ENCODE measurements at places on chromosomes 13 and 19.

GRCh38 chr13:112187527-112188297 is 120.8 kb downstream of the SOX1 start:
- no peak for DNase-seq

DNA sequence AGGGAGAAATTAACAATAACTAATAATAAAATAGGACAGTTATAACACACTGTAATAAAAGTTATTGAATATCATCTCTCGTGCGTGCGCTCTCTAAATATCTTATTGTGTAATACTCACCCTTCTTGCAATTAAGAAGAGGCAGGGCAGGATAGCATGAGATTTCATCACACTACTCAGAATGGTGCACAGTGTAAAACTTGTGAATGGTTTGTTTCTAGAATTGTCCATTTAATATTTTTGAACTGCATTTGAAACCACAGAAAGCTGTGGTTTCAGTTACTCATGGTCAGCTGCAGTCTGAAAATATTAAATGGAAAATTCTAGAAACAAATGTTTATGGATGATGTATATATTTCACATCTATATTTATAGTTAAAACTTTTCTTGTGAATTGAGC is 161.1 kb downstream of the DCT start:
- DNase-seq: no peak

- no peak for DNase-seq
Observed at GRCh38 chr19:8722032-8722431, 598 bp downstream of the OR2Z1 start.

GRCh38 chr13:32309312-32310133 is 5.6 kb downstream of the ZAR1L start:
- no peak for DNase-seq

- DNase-seq: no peak
Observed at GRCh38 chr13:113471844-113472243, 18.6 kb upstream of the ADPRHL1 start.

- no peak for DNase-seq
Observed at GRCh38 chr19:8064911-8065874, 12.6 kb downstream of the CCL25 start.

- no peak for DNase-seq
Observed at GRCh38 chr13:48806522-48806921, 152.8 kb downstream of the CYSLTR2 start.

- no peak for DNase-seq
Observed at GRCh38 chr13:24184882-24185281, 24.4 kb downstream of the SPATA13 start.

DNA sequence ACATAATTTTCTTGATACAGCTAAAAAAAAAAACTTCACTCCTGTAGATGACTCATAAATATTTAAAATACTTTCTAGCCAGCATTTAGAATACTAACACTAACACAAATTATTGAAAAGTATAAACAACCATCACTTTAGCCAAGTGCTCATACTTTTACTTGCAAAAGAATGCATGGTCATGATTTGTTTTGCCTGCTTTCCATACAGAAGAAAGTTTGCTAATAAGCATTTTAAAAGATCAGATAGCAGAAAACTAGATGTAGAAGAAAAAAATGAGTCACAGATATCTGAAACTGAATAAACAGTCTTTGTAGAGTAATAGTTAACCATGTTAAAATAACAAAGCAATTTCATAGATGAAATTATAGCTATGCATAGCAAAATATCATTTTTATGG is 2280.4 kb upstream of the PCDH20 start:
- no peak for DNase-seq

DNA sequence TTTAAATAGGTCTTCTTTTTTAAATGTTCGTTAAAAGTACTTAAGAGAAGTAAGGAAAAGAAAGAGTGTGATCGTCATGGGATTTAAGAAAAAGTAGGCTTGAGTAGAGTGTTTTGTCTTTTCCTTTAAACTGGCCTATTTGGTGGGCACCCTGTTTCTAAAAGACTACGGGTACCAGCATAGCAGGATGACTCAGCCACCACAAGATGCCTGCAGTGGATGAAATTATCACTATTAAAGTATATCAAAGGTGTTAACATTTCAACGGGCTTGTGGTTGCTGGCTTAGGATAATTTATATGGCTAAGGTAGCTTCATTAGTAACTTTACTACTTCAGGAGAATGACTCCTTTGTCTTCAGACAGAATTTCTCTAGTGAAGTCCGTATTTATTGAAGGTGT is 112.6 kb downstream of the STARD13 start:
- DNase-seq: no peak

DNA sequence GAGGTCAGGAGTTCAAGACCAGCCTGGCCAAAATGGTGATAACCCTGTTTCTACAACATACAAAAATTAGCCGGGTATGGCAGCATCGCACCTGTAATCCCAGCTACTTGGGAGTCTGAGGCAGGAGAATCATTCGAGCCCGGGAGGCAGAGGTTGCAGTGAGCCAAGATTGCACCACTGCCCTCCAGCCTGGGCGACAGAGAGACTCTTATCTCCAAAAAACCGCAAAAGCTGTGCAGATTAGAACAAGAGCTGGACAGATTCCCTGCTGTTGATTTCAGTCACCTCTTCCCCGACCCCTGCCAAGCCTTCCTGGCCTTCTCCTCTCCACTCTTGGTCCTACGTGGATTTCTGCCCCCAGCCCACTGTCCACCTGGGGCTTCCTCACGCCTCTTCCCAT is 8.3 kb downstream of the CAMSAP3 start:
- DNase-seq: no peak

DNA sequence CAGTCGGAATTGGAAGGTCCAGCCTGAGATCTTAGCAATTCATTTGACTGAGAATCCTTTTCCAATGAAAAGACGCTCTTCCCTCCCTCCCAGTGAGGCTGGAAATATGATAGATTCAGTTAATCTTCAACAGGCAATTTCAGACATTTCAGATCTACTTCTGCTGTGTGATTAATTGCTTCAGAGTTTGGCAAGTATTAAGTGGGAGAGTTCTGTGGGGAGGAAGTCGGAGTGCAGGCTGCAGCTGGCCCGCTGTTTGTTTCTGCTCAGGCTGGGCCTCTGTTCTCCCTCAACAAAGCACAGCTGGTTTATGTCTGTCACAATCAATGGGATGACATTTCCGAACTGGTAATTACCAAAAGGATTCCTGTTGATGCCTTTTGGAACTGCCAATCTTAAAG is 178.2 kb downstream of the NDFIP2 start:
- no peak for DNase-seq

DNA sequence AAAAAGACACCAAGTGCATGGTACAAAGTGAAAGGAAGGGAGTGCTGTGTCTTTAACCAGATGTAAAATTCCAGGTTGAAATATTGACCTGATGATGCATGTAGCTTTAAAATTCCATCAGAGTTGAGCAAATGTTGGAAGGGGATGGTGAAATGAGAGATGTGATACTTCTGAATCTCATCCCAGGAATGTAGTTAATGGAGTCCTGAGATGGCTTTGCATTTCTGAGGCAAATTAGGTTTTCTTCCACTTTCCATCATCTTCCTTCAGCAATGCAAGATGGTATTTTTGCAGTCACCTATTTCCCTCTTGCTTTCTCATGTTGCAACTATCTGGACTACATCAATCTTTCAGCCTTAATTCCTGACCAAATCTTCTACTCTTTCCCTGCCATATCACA is 194.1 kb upstream of the MIR17HG start:
- DNase-seq: no peak

DNA sequence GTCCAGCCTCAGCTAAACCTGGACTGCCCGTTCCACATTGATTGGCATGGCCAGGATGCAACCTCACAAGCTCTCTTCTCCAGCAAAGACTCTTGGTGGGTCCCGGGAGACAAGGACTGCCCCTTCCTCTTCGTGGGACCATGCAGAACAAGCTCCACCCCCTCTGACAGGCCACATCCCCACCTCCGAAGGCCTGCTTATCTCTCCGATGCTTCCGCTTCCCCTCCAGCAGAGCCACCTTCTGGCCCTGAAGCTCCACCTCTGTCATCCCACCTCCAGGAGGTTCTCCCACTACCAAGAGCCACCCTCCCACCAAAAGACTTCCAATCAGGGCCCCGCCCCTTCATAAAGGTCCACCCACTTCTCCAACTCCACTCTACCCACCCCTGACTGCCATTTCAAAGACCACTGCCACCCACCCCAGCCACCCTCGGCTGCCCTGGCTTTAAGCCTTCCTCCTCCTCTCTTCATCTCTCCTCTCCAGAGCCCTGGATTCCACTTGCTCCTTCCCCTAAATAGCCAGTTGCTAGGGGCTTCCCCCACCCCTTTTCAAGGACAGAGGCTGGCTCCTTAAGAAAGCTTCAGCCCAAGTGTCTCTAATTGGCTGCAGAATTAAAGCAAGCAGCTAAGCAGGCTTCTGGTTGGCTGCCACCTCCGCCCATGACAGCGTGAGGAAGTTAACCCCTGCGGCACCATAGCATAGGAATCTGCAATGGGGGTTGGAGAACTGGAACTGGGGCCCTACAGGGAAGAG is 9.9 kb downstream of the LRFN1 start:
- DNase-seq: no peak

GRCh38 chr13:110957931-110958330 is 43.1 kb upstream of the ANKRD10 start:
- DNase-seq: no peak

DNA sequence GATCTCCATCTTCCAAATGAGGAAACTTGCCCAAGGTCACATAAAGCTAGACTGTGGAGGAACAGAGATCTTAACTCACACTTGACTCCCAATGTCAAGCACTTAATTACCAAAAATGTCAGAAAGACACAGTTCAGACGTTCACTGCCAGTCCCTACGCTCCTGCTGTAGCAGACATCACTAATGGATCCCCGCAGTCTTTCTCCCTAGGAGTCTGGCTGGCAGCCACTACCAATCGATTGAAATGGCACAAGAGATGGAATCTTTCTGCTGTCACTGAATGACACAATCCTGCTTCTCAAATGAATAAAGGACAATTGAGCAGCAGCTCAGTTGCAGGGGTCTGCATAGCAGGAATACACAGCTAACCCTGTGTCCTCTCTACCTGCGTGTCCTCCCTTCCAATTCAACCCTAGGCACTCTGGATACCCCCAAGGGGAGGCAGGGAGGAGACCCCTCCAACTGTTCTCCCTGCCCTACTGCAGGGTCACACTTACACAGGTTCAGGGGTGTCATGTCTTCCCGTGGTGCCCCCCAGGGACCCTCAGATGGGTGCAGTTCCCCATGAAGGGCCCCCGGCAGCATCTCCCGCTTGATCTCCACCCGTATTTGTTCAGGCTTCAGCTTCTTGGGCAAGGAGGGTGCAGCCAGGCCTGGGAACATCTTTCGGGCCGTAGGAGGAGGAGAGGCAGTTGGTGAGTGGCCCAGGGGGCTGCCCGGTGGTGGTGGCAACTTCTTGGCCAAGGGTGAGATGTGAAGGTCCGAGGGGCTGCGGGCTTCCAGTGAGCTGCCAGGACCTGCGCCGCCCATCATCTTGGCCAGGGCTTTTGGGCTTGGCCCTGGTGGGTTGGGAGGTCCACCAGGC is 7.9 kb upstream of the AKAP8L start:
- DNase-seq: no peak

DNA sequence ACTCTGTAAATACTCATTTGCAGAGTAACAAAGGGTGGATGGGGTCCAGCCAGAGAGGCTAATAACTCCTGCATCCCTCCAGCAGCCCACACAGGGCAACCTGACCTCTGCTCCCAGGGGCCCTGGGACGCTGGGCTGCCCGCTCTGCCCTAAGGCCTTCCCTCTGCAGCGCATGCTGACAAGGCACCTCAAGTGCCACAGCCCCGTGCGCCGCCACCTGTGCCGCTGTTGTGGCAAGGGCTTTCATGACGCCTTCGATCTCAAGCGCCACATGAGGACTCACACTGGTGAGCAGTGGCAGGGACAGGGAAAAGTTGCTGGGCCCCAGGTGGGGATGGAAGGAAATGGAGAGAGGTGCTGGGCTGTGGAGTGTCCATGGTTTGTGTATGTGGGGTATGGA is 1.7 kb downstream of the OVOL3 start:
- DNase-seq: no peak

GRCh38 chr13:106275446-106276032 is 259.9 kb downstream of the EFNB2 start:
- DNase-seq: no peak

Measured in activated CD4-positive, alpha-beta T cell treated with anti-CD3 and anti-CD28 coated beads for 24 hours (primary cell).